Gastroesophageal sphincter (tissue), 4 donors: ENCODE measurements at places on chromosomes 1 and 21. TPM values are rescaled to one million over a fixed set of nuclear protein-coding genes. Genes with fewer than 3 reads are reported as not detected.

DNA sequence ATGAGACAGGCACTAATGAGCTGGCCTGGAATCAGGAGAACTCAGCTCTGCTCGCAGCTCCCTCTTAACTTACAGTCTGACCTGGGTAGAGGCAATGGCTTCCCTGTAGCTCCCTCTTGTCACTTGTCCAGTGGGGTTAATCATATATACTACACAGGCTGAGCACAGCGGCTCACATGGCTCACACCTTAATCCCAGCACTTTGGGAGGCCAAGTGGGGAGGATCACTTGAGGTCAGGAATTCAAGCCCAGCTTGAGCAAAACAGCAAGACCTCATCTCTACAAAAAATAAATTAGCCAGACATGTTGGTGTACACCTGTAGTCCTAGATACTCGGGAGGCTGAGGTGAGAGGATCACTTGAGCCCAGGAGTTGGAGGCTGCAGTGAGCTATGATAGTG, 4.2 kb downstream of the S100A6 start:
- no peak for ATAC-seq

DNA sequence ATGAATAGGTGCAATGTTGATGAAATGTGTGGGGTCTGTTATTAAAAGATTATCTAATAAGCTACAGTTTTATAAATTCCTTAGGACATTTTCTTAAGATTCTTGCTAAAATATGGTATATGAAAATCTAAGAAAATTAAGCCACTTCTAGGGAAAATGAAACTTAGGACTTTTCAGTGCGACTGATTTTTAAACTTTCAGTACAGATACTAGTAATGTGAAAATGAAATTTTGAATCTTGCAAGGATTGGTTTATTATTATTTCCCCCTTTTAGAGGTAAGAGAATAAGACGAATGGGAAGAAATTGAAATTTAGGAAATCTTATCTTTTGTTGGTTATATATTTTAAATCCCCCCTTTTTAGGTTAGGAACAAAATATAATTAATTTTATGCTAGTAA, 16.4 kb downstream of the CAPZA1 start:
- ATAC-seq = no peak

NEXN gene
- 188 TPM for total RNA-seq

DNA sequence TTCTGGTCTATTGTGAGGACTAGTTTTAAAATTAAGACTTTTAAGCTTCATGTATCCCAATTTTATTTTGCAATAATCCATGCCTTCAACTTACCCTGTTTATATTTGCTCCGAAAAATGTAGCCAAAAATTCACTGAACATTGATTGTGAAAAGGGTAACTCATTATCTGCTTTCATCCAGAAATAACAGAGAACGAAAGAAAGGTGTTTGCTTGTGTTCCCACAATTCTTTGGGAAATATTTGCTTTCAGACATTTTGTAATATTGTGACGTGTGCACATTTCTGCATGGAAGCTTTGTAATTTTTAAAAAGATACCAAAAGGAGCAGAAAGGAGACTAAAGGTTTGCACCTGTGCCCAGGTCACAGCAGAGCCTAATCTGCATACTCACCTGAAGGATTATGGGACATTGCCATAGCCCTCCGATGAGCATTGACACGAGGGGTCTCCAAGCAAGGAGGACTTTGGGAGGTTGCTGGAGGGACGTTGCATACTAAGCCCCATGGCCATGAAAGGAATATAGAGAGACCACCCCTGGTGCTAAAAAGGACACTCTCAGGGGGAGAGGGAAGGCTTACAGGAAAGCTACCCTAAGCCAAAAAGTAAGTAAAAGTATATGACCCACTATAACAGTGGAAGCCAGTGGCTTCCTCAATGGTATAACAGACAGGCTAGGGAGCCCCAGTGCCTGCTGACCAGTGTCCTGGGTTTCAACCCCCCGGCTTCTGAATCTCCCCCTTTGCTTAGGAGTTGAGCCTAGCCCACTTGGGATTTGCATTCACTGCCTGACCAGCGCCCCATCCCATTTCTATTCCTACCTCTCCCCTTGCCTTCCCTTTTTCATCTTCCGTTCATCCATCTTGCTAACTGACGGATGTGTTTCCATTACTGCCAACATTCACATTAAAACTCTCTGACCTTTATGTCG, 148.6 kb upstream of the ZC3H12A start:
- no peak for ATAC-seq

DNA sequence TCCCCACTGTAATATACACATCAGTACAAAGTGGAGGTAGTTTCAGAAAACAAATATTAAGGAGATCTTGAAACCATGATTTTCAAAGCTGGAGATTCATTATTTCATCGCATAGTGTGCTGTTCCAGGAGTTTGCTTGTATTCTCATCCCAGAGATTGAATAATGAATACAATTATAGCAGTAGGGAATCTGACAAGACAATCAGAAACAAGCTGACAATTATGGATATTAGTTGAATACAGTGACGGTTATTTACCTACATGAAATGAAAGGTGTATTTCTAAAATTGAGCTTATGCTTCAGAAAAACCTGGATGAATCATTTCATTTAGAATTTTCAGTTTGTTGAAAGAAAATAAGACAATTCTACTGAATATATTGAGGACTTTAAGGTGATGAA, 2119.0 kb downstream of the MRPL39 start:
- ATAC-seq = no peak

DNA sequence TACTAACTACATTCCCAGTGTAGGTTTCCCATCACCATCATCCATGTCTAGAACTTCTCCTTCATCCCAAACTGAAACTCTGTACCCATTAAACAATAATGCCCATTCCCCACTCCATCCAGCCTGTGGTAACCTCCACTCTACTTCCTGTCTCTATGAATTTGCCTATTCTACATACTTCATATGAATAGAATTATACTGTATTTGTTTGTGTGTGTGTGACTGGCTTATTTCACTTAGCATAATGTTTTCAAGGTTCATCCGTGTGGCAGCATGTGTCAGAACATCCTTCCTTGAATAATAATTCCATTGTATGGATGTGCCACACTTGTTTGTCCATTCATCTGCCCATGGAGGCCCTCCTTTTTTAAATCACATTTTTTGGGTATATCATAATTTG, 35.7 kb downstream of the ATP2B4 start:
- no peak for ATAC-seq

- no peak for ATAC-seq
Observed at GRCh38 chr1:158564608-158565007, 5.8 kb downstream of the OR6P1 start.
